ENCODE measurements at places on chromosomes 4 and X.

- no peak for DNase-seq
Measured at GRCh38 chr4:92840880-92841279, 537.1 kb downstream of the GRID2 start.

GRCh38 chr4:40264497-40264896 lies 67.7 kb downstream of the RHOH start:
- DNase-seq = no peak

DNA sequence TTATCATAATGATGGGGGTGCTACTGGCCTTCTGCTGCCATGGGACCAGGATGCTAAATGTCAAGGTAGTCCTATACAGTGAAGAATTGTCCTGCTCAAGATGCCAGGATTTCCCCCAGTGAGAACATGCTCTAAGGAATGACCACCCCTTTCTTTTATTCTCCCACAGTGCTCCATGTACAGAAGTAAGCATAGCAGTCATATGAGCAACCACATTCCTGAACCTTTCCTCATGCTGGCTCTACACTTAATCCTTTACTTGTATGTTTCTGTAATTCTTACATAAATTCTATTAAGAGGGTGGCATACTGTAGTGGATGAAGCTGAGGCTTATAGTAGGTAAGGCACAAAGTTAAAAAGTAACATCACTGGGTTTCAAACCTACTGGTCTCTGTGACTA lies 20.2 kb downstream of the CYP2U1 start:
- DNase-seq = no peak

DNA sequence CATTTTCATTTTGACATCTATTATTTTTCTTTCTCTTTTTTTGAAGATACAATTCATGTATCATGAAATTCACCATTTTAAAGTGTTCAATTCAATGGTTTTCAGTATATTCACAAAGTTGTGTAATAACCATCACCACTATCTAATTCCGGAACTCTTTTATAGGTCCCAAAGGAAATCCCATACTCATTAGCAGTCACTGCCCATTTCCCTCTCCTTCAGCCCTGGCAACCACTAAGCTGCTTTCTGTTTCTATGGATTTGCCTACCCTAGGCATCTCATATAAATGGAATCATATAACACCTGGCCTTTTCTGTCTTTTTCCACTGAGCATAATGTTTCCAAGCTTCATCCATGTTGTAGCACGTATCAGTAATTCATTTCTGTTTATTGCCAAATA lies 3.2 kb upstream of the FGF2 start:
- no peak for DNase-seq

DNA sequence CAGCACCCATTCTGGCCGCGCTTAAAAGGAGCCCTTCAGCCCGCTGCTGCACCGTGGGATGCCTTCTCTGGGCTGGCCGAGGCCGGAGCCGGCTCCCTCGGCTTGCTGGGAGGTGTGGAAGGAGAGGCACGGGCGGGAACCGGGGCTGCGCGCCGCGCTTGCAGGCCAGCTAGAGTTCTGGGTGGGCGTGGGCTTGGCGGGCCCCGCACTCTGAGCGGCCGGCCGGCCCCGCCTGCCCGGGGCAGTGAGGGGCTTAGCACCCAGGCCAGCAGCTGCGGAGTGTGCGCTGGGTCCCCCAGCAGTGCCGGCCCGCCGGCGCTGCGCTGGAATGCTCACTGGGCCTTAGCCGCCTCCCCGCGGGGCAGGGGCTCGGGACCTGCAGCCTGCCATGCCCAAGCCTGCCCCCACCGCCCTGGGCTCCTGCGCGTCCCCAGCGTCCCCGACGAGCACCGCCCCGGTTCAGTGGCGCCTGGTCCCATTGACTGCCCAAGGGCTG lies 111.3 kb downstream of the PCDH18 start:
- DNase-seq = no peak

GRCh38 chr4:87698394-87698793 lies 48.3 kb downstream of the DMP1 start:
- no peak for DNase-seq

GRCh38 chr4:110949542-110949941 lies 326.7 kb upstream of the PITX2 start:
- no peak for DNase-seq

All from activated T-helper 1 cell treated with anti-CD3 and anti-CD28 coated beads, Interleukin-2, amount 50 U/mL, for 16 hours (primary cell).